ENCODE measurements at places on chromosomes 5 and 9.

DNA sequence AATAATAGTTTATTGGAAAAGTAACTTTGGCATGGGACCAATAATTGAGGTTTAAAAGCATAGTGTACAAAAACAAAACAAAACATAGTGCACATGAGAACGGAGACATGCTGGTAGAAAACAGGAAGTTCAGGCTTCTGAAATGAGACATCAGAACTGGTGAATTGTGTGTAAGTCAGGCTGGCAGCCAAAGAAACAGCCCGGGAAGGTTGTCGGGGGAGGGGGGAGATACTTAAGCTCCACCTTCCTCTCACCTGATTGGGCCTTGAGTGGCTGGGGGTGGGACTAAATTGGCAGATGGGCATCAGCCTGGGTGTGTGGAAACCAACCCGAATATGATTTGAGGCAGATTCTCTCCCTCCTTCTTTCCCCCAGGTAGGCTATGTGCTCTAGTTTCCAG is 256.3 kb downstream of the SMARCA2 start:
- peak; percentile 16 for DNase-seq

- DNase-seq, result no peak
Observed at GRCh38 chr5:38478878-38479277, 77.6 kb downstream of the LIFR start.

GRCh38 chr5:128053291-128053954 is 30.1 kb upstream of the SLC12A2 start:
- DNase-seq, result no peak

- DNase-seq, result no peak
Observed at GRCh38 chr5:159362220-159362619, 31.9 kb upstream of the IL12B start.

GRCh38 chr5:10111571-10111970 is 138.1 kb downstream of the ATPSCKMT start:
- no peak for DNase-seq

DNA sequence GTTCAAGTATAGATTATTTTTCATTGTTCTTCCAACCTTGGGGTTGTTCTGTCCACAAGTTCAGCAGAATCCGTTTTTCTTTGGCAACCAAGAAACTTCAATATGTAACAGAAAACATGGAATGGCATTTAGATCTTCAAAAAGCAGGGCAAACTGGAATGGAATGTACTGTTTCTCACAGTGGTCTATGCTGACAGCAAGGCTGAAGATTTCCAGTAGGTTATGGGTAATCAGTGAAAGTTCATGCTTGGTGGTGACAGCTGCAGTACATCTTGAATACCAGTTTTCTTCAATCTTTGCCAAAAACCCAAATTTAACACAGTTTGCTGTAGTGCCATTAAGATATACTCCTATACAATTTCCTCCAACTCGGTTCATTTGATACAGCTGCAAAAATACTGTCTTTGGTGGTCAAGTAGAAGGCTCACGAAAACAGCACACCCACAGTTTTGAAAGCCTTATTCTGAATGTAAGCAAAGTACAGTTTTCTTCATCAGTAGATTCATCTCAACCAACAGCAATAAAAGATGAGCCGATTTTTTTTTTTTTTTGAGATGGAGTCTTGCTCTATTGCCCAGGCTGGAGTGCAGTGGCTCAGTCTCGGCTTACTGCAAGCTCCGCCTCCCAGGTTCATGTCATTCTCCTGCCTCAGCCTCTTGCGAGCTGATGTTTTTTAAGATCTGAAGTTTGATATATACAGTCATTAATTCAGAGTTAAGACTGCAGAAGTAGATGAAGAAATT is 4.9 kb downstream of the TRIM52 start:
- DNase-seq, result no peak

- DNase-seq, result no peak
Observed at GRCh38 chr9:82090046-82090445, 101.5 kb downstream of the SPATA31D1 start.

- no peak for DNase-seq
Observed at GRCh38 chr9:72424131-72424530, 59.1 kb upstream of the ZFAND5 start.

GRCh38 chr9:97046228-97046627 is 7.3 kb upstream of the CTSV start:
- no peak for DNase-seq

- DNase-seq, result peak; percentile 75
Observed at GRCh38 chr5:177113566-177114424, 19.8 kb upstream of the NSD1 start.

- no peak for DNase-seq
Observed at GRCh38 chr5:140420665-140421361, 19.2 kb downstream of the ANKHD1 start.

DNA sequence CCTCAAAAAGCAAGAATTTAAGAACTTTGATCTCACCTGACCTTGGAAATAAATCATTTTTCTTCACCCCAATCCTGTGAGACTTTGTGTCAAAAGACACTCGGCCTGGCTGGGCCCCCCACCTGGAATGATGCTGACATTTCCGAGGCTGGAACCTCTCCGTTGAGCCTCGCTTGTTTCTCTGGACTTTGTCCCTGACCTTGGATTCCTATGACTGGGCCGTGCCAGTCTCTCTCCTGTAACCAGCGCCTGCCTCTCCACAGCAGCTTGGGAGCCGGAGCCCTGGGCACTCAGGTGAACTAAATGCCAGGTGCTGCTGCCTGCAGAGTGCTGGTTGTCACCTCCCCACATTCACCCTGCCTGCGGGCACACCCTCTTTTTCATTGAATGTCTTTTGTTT is 62.7 kb downstream of the RETREG1 start:
- no peak for DNase-seq

DNA sequence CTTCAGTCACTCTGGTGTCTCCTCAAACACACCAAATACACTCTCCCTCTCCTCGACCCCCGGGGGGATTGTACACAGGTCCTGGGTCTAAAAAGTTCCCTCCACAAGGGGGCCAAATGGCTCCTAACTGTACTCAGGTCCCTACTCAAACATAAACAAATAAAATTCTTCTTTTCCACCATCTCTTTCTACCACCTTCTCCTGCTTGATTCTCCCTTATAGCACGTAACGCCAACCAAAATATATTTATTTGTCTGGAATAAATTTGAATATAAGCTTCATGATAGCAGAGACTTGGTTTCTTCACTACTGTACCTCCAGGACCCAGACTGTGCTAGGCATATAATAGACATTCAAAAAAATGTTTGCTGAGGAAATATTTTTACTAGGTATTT is 21.4 kb downstream of the ZNF608 start:
- no peak for DNase-seq

DNA sequence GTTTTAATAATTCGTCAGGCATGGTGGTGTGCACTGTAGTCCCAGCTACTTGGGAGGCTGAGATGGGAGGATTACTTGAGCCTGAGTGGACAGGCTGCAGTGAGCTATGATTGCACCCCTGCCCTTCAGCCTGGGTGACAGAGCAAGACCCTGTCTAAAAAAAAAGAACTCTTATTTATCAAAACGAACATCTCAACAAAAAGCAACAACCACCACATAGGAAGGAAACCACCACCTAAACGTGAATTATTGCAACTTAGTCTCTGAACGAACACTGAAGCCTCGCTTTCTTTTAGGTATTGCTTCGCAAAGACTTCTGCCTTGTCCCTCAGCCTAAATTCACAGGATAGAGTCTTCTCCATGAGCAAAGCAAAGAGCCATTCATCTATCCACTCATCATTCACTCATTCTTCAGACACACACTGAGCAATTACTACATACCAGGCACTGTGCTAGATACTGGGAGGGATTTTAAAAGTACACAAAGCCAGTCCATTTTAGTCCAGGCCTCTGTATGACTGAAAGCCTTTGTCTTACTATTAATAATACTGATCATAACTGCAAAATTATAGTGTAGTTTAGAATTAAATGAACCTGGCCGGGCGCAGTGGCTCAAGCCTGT is 57.4 kb downstream of the THBS4 start:
- DNase-seq, result no peak

GRCh38 chr5:95731571-95732554 is 727 bp downstream of the RHOBTB3 start:
- DNase-seq, result peak; percentile 43

DNA sequence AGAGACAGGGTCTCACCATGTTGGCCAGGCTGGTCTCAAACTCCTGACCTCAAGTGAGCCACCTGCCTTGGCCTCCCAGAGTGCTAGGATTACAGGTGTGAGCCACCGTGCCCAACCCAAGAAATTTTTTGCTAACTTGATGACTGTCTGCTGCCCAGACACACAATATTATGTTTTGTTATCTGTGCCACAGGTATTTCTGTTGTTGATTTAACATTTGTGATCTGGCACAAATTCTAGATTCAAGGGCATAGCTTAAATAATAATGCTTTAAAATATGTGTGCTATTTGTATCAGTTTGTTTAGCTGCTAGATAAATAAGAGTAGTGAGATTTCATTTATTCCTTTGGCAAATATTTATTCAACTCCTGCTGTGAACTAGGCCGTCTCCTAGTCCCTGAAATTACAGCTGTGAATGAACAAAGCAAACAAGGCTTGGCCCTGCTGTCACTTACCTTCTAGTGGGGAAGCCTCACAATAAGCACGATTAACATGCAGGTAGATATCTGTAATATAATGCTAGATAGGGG is 35.3 kb downstream of the GAPVD1 start:
- no peak for DNase-seq

GRCh38 chr5:119387945-119388618 is 32.3 kb downstream of the TNFAIP8 start:
- DNase-seq, result no peak

DNA sequence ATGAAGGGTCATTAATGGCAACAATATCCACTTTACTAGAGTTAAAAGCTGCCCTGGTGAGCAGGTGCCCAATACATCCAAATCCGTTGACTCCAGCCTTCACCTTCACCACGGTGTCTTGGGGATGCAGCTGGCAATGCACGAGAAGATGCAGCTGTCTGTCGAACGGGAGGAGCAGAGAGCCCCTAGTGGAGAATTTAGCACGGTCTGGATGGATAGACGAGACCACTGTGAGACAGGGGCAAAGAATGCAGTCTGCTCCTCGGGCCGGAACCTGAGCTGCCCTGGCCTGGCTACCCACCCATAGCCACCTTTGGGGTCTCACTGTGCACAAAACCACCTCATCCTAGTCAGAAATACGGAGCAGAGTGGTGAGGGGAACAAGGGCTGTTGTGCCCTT is 35.1 kb downstream of the ADRA1B start:
- DNase-seq, result no peak

GRCh38 chr9:36151316-36152210 is 15.0 kb downstream of the GLIPR2 start:
- peak; percentile 80 for DNase-seq

DNA sequence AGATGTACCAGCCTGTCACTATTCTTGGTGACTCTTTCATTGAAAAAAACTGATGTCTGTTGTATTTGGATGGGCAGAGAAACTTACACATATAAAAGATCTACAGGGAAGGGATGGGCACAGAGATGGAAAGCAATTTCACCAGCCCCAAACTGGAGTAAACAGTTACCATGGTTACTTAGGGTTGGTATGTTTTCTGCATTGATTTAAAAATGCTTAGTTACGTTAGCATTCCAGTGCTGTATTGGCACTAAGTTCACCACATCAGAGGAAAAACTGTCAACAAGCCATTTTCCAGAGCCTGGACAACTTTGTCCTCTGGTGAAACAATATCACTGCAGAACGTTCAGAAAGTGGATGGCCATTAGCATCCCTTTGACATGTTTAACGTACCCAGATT is 28.0 kb downstream of the MARCHF3 start:
- no peak for DNase-seq

- no peak for DNase-seq
Observed at GRCh38 chr5:1311439-1312055, 16.7 kb upstream of the TERT start.

GRCh38 chr9:136255896-136256890 is 10.6 kb upstream of the QSOX2 start:
- DNase-seq, result no peak

DNA sequence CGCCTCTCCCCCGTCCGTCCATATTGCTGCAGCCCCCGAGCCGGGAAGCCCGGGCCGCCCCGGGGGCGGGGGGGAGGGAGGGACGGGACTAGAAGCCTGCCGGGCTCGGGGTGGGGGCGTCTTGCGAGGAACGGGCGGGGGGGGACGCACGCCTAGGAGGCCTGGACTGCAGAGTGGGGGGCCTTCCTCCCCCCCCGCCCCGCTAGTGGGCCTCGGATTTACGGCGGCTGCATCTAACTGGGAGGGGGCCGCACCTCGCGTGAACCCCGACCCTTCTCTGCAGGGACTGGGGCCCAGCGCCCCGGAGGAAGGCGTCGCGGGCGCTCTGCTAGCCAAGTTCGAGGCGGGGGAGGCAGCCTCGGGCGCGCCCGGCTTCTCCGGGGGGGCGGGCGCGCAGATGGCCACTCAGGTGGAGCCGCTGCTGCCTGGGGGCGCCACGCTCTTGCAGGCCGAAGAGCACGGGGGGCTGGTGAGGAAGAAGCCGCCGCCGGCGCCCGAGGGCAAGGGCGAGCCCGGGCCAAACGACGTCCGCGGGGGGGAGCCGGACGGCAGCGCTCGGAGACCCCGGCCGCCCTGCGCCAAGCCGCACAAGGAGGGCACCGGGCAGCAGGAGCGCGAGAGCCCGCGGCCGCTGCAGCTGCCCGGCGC is at the start of gene LARP1:
Gene LARP1, plus strand, starts transcription at position 17 of the 648 bp plus-strand sequence. Its CDS starts 381 bp downstream, at position 398.
- DNase-seq, result peak; percentile 61

GRCh38 chr5:81065492-81065891 is 105.3 kb downstream of the RASGRF2 start:
- DNase-seq, result no peak

- DNase-seq, result no peak
Observed at GRCh38 chr5:120517607-120518252, 53.6 kb downstream of the PRR16 start.

- no peak for DNase-seq
Observed at GRCh38 chr9:134641173-134641989, at the start of gene COL5A1. TSS of gene COL5A1 (plus strand) at chr9:134641803. CDS start at chr9:134642188, 385 bp downstream.

- DNase-seq, result no peak
Observed at GRCh38 chr5:96254980-96255691, 177.9 kb downstream of the PCSK1 start.

DNA sequence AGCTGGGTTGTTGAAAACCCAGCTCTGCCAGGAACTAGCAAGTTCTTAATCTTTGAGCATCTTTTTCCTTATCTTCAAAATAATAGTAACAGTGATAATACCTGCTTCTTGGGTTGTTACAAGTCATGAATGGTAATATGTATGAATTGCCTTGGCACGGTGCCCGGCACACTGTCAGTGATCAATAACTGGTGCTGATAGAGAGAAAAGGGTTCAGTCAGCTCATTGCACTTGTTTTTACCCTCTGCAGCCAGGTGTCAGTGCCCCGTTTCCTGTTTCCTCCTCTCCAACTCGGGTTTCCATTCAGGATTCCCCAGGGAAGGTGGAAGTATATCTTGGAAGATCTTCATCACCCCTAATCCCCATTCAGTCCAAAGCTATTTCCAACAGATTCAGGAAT is 15.8 kb upstream of the NIPAL4 start:
- no peak for DNase-seq

GRCh38 chr5:168366116-168366515 is 74.7 kb downstream of the WWC1 start:
- no peak for DNase-seq

GRCh38 chr9:128429513-128430086 is 8.9 kb downstream of the CERCAM start:
- DNase-seq, result no peak

DNA sequence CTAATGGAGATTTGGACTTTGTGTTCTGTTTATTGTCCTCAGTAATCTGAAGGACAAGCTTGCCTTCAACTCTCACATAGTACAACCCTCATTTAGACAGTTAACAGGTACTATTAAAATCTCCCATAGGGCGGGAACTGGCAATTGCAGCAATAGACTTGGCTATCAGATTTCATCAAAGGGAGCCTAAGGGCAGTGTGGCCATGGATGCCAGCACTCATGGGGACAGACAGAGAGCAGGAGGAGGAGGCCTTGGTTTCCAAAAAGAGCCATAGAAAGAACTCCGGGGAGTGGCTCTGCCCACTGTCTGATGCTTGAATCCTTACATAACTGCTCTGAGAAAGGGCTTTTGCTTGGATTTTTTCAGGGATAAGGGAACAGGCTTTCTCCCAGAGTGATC is 6.8 kb downstream of the SLC36A1 start:
- no peak for DNase-seq
